Foreskin fibroblast (primary cell): ENCODE measurements at places on chromosomes 5 and 9.
A peak's percentile ranks its signal among the peaks of the same experiment; 100 is the strongest.

DNA sequence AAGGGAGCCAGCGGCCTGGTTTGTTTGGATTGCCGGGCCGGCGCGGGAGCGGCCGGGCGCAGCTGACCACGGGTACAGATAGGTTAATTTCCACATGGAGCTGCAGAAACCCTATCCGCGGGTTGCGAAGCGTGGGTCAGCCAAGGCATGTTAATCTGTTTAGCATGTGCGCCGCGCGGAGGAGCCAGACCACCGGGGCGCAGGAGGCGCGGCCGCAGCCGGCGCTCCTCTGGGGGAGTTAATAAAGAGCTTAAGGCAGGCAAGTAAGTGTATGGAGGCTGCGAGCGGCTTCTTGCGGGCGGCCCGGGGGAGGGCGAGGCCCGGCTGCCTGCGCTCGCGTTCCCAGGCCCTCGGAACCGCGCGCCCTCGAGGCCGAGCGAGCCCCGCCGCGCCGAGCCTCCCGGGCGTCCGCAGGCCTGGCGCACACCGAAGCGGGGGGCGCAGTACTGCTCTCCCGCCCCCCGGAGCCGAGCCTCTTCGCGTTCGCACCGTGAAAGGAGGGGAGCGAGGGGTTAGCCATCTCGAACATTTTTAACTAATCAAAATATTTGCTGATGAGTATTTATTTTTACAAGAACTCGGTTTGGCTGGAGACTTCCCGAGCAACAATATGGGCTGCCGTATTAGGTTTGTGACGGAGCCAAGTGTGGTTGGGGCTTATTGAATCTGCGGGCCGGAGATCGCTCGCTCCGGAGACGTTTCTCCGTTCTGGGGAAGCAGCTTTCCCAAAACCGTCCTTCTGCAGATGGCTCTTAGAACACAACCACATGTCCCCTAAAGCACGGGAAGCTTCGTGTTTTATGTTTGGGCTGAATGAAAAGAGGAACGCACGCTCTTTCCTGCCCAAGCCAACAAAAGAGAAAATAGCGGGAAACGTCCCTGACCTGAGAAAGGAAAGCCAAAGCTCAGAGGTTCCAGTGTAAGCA, 28.8 kb downstream of the FOXD1 start:
- peak; percentile 67 for DNase-seq

- peak; percentile 81 for DNase-seq
Observed at GRCh38 chr5:82364497-82364896, 86.3 kb upstream of the RPS23 start.

- DNase-seq = no peak
Observed at GRCh38 chr9:130188860-130189481, 16.8 kb downstream of the NCS1 start.

DNA sequence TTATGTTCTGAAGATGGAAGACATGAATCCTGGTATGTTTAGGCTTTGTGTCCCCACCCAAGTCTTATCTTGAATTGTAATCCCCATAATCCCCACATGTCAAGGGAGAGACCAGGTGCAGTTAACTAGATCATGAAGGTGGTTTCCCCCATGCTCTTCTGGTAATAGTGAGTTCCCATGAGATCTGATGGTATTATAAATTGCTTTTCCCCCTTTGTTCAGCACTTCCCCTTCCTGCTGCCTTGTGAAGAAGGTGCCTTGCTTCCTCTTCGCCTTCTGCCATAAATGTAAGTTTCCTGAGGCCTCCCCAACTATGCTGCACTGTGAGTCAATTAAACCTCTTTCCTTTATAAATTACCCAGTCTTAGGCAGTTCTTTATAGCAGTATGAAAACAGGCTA, 229.0 kb downstream of the ARL15 start:
- no peak for DNase-seq

GRCh38 chr5:41637424-41637823, 127.0 kb upstream of the PLCXD3 start:
- DNase-seq = no peak

- no peak for DNase-seq
Observed at GRCh38 chr9:73237140-73237539, 85.5 kb downstream of the ANXA1 start.
